ENCODE measurements at places on chromosomes 4 and X. TPM values are rescaled to one million over a fixed set of nuclear protein-coding genes. Genes with fewer than 3 reads are reported as not detected.

DNA sequence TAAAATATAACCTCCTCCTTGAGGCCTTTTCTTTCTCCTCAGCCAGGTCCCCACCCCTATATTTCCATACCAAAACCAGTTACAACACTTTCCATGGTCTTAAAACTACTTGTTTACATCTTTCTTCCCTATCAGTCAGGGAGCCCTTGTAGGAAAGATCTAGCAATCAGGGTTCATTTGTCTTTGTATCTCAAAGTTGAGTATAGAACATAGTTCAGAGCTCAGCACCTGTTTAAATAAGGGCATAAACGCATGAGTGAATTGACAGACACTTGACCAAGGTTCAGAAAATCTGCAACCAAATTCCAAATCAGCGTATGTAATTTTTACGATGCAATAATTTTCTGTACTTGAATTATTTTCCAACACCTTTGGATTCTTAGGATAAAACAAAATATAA is 352.2 kb upstream of the MAGEB16 start:
- DNase-seq: no peak

GRCh38 chr4:88147799-88148217 is 10.6 kb downstream of the ABCG2 start:
- DNase-seq: no peak

DDX53 gene
- not detected for polyA plus RNA-seq

- DNase-seq: no peak
These were observed 65.1 kb downstream of the LRBA start for GRCh38 chr4:150949943-150950342.

GRCh38 chrX:9149501-9150245 is 115.7 kb upstream of the FAM9B start:
- DNase-seq: no peak

CLNK gene
- 0.11 TPM for polyA plus RNA-seq

TCEAL7 gene
- 363 TPM for polyA plus RNA-seq

DNA sequence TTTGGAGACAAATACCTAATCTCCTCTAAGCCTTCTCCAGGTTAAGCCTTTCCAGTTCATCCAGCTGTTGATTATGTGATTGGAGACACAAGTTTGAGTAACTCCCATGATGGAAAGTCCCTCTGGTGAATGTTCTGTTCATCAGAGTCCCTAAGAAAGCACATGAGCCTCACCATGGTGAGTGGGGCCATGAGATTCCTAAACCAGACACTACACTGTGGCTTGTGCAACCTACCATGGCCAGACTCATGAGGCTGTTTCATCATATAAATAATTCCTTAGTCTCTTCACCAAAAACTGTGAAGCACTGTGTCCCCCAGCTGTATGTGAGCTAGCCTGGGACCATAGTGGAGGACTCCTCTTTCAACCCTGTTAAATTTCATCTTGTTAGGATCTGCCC is 14.4 kb downstream of the PKD2 start:
- no peak for DNase-seq

SPANXN3 gene
- not detected for polyA plus RNA-seq

- DNase-seq: no peak
These were observed 646.0 kb downstream of the RPA4 start for GRCh38 chrX:97529536-97530200.

DNA sequence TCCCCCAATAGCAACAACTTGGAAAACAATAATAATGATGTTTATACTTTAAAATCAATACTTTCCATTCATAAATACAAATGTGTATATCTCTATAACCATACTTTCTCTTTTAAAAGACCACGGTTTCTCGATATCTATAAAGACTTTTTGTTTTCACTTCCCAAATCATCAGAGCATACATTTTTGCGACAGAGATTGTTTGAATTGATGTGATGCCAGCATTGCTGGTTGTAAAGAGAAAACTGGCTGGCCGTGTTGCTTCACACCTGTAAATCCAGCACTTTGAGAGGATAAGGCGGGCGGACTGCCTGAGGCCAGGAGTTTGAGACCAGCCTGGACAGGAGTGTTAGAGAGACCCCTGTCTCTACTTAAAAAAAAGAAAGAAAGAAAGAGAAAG is 77.6 kb upstream of the ZNF518B start:
- DNase-seq: no peak

DNA sequence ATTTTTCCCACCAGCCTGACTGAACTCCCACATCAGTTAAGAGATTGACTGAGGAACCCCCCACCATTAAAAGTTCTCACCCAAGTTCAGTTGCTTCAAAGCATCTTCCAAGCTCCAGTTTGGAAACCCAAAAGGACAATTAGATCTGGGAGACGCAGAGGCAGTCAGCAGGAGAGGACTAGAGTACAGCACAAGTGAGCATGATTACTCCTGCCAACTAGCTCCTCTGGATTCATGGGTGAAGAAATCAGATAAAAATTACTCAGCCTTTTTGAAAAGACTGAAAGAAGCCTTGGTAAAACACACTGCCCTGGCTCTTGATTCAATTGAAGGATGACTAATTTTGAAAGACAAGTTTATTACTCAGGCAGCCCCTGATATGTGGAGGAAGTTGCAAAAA is 297.5 kb downstream of the ADAM29 start:
- no peak for DNase-seq

- DNase-seq: no peak
These were observed 2.8 kb upstream of the ZNF718 start for GRCh38 chr4:121408-122084.

DAPP1 gene
- polyA plus RNA-seq: 2.3 TPM

UGT2B11 gene
- not detected for polyA plus RNA-seq

GRCh38 chr4:181046809-181047208 is 1196.4 kb upstream of the TENM3 start:
- no peak for DNase-seq

UGT2B7 gene
- polyA plus RNA-seq: 0.31 TPM

WWC2 gene
- polyA plus RNA-seq: 16.8 TPM

DNA sequence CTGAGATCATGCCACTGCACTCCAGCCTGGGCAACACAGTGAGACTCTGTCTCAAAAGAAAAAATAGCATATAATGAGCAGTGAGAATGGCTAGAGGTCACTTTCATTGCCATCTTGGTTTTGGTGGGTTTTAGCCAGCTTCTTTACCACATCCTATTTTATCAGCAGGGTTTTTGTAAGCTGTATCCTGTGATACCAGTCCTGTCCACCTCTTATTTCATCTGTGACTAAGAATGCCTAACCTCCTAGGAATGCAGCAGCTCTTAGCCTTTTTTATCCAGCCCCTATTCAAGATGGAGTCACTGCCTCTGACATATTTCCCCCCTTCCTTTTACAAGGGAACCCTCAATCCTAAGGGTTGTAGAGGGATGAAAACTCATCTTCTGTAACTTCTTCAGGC is 26.1 kb upstream of the IGFBP7 start:
- no peak for DNase-seq

- no peak for DNase-seq
These were observed 322.0 kb downstream of the TMA16 start for GRCh38 chr4:163816494-163816893.

MAGEC2 gene
- polyA plus RNA-seq: not detected

DNA sequence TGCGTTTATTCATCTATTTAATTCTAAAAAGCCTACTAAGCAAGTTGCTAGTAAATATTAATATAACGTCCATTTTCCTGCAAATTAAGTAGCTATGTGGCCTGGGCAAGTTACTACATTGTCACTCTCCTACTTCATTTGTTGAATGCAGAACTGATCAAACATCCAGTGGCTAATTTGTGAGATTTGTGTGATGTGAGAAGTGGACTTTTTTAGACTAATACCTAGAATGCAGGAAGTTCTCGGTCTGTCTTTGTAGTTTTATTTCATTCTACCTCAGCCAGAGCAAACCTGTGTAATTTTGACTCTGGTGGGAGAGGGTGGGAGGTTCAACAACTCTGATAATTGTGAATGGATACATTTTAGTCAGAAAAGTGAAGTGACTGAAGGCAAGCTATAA is 840 bp downstream of the GUF1 start:
- no peak for DNase-seq

HTN1 gene
- polyA plus RNA-seq: not detected

DNA sequence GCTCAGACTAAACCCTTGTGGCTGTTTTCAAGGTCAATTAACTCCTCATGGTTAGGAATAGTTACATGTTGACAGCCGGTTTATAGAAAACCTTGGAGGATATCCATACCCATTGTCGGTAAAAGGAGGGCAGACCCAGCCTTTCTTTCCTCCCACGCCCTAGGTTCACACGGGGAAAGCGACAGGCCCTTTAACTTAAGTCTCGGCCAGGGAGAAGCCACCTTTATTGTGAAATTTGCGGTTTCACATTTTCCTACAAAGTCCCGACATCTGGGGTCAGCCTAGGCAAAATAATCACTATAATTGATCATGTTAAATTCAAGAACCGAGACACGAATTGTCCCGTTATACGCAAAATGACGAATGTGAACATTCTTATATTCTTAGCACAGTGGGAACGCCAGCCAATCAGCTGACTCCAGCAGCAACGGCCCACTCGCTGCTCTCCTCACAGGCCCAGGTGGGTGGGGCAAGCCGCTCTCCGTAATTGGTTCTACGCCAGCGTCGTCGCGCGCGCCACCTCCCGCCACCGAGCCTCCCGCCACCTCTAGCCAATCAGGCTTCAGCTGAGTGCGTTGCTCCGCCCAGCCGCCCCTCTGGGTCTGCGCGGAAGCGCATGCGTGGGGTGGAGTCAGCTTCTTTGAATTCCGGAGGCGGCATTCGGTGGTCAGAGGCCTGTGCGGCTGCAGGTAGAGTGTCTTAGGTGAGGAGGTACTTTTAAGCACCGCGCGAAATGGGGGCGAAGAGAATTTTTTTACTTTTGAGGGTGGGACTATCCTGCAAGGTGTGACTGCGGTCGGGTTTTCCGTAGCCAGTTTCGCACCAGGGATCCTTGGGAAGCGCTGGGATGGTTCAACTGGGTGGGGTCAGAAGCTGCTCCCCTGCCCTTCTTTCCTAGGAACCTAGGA is at the start of gene CENPI:
Gene CENPI, plus strand, starts transcription at position 659 of the 908 bp plus-strand sequence. CDS start 2,867 bp downstream, outside the sequence.
- peak; percentile 93 for DNase-seq

DNA sequence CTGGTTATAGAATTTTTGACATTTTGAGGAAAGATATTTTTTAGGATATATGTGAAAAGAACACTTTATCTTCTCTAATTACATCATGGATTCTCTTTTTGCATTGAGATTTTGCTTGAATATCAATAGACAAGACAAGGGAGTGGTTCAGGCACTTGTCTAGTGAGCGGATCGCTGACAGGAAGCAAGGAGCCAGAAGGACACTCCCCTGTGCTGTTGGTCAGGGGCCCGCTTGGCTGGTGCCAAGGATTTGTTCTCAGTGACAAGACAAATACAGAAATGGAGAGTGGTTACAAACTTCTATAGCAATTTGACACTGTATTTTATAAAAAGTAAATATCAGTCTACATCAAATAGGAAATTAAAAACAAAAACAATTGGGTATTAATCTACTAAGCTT is 60.0 kb downstream of the SLC9B1 start:
- DNase-seq: peak; percentile 3

DNA sequence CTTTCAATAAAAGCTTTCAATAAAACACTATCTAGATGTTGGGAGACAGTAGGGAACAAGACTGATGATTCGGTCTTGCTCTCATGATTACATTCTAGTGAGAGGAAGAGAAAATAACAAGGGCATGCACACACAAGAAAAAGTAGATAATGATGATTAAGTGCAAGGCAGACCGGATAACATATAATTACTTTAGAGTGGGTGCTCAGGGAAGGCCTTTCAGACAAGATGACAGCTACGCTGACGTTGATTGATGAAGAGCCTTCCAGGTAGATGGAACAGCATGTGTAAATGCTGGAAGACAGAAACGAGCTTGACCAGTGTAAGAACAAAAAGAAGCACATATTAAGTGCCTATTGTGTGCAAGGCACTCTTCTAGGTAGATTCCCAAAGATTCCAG is 43.4 kb downstream of the TXK start:
- DNase-seq: no peak

GRCh38 chrX:131068945-131069719 is 11.0 kb downstream of the ARHGAP36 start:
- peak; percentile 22 for DNase-seq

- peak; percentile 30 for DNase-seq
These were observed 24.7 kb upstream of the PBDC1 start for GRCh38 chrX:76148041-76148665.

DNA sequence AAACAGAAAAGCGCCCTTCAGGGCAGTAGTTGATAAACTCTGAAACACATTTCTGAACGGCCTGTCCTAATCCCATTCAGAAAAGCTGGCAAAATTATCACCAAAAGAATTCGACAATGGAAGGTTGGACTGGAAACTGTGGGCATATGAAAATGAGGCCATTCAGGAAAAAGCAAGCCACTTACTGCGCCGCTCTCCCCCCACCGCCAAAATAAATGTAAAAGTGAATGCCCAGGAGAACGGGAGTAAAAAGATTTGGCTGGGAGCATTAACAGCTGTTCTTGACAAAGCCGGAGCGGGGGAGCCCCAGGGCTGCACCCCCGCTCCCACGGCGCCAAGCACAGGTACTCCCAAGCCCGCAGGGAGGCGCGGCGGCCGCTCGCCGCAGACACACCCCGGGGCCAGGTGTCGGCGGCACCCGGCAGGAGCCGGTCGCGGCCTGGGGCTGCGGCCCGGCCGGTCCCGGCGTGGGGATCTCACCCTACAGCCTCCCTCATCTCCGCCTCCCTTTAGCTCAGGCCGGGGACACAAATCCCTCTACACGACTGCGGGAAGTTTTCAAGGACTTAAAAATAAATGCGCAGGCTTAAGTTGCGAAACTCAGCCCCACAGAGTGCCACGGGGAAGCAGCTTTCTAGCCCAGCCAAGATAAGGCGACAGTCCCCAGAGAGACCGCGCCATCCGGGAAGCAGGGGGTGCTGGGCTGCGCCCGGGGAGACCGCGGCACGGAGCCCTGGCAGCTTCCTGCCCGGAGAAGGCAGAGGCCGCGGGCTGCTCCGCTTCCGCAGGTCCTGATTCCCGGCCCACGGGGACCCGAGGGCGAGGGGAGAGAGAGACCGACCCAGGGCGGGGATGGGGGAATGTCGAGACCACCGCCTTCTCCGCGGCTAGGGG is 593 bp downstream of the SH3RF1 start:
- peak; percentile 79 for DNase-seq

DNA sequence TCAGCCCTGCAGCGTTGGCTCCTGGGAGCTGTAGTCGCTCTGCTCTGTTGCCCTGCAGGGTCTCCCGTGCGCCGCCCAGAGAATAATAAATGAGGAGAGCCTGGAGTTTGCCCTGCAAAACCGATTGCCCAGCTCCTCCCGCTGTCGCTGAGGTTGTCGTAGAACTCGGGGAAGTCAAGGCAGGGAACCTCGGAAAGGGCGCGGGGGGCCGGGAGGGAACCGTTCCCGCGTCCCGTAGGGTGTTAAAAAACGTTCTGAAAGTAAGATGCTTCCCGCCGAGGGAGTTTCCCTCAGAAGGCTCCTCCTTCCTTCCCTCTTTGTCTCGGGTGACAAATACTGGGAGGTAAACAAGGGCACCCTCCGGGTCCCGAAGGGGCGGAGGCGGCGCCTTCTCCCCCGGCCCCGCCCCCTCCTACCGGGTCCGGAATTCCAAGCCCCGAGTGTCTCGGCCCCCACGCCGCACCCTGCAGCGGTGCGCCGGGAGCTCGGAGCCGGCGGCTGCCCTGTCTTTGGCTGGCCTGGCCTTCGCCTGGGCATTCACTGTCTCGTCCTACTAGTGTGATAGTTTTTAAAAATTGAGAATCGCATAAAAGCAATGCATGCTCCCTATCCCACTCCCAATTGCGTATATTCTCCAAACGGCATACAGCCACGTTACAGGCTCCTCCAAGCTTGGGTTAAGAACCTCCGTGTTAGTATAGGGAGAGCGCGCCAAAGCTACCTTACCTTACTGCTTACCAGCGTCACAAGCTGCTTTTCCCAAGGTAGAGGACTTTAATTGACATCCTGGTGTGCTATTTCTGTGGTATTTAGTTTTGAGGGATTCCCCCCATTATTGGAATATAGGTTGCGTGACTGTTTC is 964 bp upstream of the HMGB2 start:
- DNase-seq: peak; percentile 90

GRCh38 chr4:3615386-3616286 is 83.4 kb upstream of the LRPAP1 start:
- DNase-seq: no peak

- no peak for DNase-seq
These were observed 235.9 kb downstream of the SPIN4 start for GRCh38 chrX:63115196-63115595.

Measured in muscle of back (tissue), 13 donors.